ENCODE measurements at places on chromosomes 4 and X. TPM values are rescaled to one million over a fixed set of nuclear protein-coding genes. Genes with fewer than 3 reads are reported as not detected.

DNA sequence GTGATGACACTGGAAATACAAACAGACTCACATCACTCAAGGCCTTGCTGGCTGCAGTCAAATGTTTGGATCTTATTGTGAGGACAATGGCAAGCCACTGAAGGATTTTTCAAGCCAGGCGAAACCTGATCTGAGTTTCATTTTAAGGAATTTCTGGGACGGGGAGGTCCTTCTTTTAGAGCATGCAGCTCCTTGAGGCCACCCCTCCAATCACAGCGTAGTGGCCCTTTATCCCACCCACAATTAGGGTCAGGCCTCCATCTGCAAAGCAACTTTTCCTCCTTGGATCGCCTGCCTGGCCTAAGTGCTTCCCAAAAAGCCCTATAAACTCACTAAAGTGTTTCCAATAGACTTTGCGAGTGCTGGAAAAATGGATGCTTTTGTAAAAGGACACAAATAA is 115.5 kb downstream of the EFHC2 start:
- DNase-seq: no peak
- H3K27me3 ChIP-seq: peaks cover 1% of the 10 kb centered on the region
- no peak overlapping the region for H3K27ac ChIP-seq
- no peaks in the 10 kb centered on the region for H3K36me3 ChIP-seq
- no peak overlapping the region for H3K4me3 ChIP-seq

Gene TMEM47
- total RNA-seq: not detected

DNA sequence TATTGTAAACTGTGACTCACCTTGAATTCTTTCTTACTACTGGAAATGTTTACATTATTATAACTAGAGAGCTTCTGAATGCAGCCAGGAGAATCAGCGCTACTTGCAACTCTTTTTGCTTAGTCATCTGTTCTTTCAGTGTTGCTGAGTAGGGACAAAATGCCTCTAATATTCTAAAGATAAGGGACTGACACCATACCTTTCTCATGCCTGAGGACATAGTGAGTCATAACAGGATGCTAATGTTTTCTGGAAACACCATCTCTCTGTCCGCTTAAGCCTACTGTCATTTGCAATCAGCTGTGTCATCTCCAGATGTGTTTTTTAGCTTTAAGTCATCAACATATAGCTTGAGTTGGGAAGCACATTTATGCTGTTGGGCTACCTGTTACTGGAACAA is 108.3 kb downstream of the QRFPR start:
- H3K4me1 ChIP-seq: no peaks in the 10 kb centered on the region
- no peak for DNase-seq
- no peaks in the 10 kb centered on the region for H3K36me3 ChIP-seq
- H3K27me3 ChIP-seq: peaks cover 1% of the 10 kb centered on the region
- H3K4me3 ChIP-seq: no peak overlapping the region
- no peak overlapping the region for H3K27ac ChIP-seq

DNA sequence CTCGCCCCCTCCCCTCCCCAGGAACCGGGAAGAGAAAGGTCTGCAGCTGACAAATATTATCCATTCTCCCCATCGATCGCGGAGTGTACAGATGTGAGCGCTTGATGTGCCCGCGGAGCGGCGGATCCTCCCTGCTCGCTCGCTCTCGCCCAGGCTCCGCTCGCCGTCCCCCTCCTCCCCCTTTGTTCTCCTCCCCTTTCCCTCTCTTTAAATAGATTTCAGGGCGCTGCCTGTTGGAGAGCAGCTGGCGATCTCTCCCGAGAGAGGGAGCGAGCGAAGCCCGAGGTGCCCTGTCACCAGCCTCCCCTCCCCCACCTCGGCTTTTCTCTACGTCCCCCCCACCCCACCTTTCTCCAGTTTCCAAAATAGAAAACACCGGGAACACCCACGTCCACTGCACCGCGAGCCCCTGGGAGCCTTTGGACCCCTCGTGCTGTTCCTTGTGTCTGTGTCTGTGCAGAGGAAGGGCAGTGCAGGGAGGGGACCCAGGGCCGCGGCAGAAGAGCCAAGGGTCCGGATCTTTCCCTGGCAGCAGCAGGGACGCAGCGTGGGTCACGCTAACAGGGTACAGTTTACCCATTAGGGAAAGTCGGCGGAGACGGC is 56.6 kb upstream of the BCOR start:
- peak overlapping the region; percentile 80 for H3K4me3 ChIP-seq
- H3K4me1 ChIP-seq: peaks cover 33% of the 10 kb centered on the region
- H3K36me3 ChIP-seq: no peaks in the 10 kb centered on the region
- DNase-seq: no peak
- H3K27me3 ChIP-seq: no peaks in the 10 kb centered on the region

DNA sequence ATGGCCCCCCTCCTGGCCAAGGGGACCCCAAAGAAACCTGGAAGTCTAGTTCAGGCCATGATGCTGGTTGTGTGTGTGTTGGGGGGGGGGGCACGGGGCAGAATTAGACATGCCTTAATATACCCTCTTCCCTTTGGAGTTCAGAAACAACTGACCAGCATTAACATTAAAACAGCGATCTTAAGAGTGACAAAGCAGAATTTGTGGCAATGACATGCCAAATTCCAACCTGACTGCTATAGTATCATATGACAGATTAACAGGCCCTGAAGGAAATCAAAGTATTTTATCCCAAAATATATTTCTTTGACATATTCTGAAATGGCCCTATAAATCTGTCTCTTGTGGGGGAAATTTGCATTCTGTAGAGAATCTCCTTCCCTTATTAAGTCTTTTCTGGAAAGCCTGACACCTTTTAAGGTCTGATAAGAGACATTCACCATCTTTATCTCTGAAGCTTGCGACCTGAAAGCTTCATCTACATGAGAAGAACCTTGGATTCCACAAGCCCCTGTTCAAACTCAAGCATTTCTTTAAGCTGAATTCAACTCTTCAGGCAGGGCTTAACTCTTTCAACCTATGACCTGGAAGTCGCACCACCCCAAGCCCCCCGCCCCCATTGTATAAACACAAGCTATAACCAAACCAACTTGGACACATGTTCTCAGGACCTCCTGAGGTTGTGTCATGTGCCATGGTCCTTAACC is 40.2 kb downstream of the ABCB7 start:
- no peak overlapping the region for H3K27ac ChIP-seq
- no peaks in the 10 kb centered on the region for H3K27me3 ChIP-seq
- no peaks in the 10 kb centered on the region for H3K4me1 ChIP-seq
- H3K36me3 ChIP-seq: peaks cover 15% of the 10 kb centered on the region
- no peak for DNase-seq

DNA sequence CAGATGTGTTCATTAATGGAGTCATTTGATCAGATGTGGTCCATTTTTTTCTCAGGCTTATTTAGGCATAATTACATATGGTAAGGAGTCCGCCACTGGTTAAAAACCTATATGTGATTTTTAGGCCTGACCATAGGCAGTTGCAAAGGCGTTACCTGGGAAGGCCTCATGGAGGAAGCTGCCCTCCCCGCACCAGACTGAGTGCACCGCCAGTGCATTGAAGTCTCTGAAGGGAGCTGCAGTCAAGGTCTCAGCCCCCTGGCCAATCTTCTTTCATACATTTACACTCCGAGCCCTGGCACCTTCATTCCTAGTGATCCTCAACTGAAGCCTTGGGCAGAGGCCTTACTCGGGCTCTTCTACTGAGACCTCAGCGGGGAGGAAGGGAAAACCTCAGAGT is 898.2 kb upstream of the AGA start:
- no peak overlapping the region for H3K4me3 ChIP-seq
- H3K27me3 ChIP-seq: no peaks in the 10 kb centered on the region
- DNase-seq: no peak
- H3K27ac ChIP-seq: no peak overlapping the region

Gene ANXA10
- not detected for total RNA-seq

Gene PRRG3
- not detected for total RNA-seq

GRCh38 chrX:11541510-11541909 is 124.2 kb downstream of the ARHGAP6 start:
- no peaks in the 10 kb centered on the region for H3K36me3 ChIP-seq
- no peaks in the 10 kb centered on the region for H3K4me1 ChIP-seq
- no peak overlapping the region for H3K4me3 ChIP-seq
- H3K27ac ChIP-seq: no peak overlapping the region
- peaks cover 4% of the 10 kb centered on the region for H3K27me3 ChIP-seq
- no peak for DNase-seq

Gene EPGN
- not detected for total RNA-seq
